ENCODE measurements at places on chromosomes 6 and 20. TPM values are rescaled to one million over a fixed set of nuclear protein-coding genes. Genes with fewer than 3 reads are reported as not detected.

ECHDC1 gene
- 74.5 TPM for total RNA-seq

CFB gene
- total RNA-seq, result 14.6 TPM

TXLNB gene
- total RNA-seq, result 13.7 TPM

PKIG gene
- 54.3 TPM for total RNA-seq

ZNF335 gene
- 21.8 TPM for total RNA-seq

PDYN gene
- not detected for total RNA-seq

SRSF12 gene
- total RNA-seq, result 18.0 TPM
